ENCODE measurements at places on chromosomes 2 and 18.

- no peak for DNase-seq
Measured at GRCh38 chr2:46276642-46277041, 20.6 kb upstream of the EPAS1 start.

- DNase-seq, result no peak
Measured at GRCh38 chr2:1493431-1494126, 80.3 kb downstream of the TPO start.

GRCh38 chr18:26710470-26711096, 154.9 kb downstream of the AQP4 start:
- no peak for DNase-seq

DNA sequence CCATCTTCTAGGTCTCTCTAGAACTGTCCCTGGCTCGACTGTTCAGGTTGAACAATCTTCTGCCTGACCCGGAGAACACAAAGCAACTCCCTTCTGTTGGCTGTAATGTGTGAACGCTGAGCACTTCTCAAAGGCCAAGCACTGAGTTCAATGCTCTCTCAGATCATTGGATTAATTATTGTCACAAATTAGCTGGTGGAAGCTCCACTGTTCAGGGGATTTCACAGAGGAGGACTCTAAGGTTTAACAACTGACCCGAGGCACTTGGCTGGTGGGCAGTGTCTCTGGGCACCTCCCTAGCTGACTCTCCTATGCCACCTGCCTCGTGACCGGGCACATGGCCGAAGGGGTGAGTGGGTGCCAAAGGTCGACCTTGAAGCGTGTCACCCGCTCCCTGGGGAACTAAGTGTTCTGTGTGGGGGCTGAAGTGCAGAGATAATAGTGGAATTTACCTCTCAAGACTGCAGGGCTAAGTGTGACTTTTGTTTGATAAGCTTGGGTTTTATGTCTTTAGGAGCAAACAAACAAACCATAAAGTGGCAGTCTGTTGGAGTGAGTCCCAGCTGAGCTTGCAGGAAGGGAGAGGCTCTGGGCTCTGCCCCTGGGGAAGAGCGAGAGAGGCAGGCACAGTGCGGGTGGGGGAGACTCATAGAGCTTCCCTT, 64.8 kb downstream of the BCL2L11 start:
- no peak for DNase-seq

- DNase-seq, result no peak
Measured at GRCh38 chr2:234679301-234679740, 182.4 kb upstream of the ARL4C start.

DNA sequence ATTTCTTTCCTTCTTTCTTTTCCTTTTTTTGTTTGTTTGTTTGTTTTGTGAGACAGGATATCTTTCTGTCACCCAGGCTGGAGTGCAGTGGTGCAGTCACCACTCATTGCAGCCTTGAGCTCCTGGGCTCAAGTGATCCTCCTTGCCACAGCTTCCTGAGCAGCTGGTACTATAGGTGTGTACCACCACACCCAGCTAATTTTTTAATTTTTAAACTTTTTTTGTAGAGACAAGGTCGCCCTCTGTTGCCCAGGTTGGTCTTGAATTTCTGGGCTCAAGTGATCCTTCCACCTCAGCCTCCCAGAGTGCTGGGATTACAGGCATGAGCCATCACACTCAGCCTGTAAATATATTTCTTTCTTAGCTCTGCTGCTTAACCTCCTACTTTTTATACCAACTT, 83.4 kb upstream of the CYP20A1 start:
- DNase-seq, result peak; percentile 77

- DNase-seq, result no peak
Measured at GRCh38 chr2:37447446-37447845, 103.0 kb downstream of the QPCT start.

- DNase-seq, result no peak
Measured at GRCh38 chr2:189841019-189841418, 56.8 kb downstream of the PMS1 start.

GRCh38 chr18:79006106-79006795, 26.6 kb downstream of the SALL3 start:
- DNase-seq, result no peak

- peak; percentile 52 for DNase-seq
Measured at GRCh38 chr2:203453858-203454451, 81.1 kb downstream of the RAPH1 start.

DNA sequence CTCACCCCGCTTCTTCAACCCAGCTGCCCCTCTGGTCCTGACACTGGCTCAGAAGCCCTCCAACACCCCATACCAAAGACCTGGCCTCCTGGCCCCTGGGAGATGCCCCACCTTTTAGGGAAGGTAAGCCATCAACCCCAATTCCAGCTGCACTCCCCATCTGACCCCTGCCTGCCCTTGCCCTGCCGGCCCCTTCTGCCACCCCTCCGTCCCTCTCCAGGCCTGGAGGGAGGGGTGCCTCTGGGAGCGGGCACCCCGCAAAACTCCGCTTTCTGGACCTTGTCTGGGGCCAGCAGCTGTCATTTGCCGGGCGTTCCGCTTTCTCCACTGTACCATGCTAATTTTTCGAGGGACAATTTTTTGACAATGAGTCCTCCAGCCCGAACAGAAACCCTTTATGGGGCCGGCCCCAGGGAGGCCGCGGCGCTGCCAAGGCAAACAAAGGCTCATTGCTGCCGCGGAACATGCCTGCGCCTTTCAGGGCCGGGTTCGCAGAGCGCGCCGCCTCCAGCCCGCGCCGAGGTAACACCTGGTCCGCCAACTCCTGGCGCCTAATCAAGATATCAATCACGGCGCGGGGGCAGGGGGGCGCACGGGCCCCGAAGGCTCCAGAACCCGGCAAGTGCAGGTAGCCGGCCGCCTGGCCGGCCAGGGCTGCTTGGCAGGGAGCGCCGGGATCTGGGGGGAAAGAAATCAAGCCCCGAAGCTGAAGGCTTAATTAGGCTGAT, 96.0 kb downstream of the INHBB start:
- DNase-seq, result peak; percentile 1
